ENCODE measurements at places on chromosomes 5 and 9.
A peak's percentile ranks its signal among the peaks of the same experiment; 100 is the strongest.

- no peak for DNase-seq
These were observed 71.5 kb downstream of the FCHO2 start for GRCh38 chr5:73027361-73027760.

DNA sequence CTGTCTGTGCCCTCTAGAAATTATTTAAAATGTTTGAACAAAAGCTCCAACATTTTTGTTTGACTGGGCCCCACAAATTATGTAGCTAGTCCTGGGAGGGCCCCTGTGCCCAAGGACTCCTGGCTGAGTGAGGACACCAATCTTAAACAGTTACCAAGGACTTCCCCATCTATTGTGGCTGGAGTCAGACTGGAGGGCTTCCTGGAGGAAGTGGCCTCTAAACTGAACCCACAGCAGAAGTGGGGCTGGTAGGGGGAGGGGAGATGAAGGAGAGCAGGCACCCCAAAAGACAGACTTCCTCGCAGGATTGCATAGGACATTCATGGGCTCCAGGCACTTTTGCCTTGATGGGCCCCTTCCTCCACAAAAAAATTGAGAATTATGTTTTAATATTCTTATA lies 8.1 kb downstream of the ADAMTS13 start:
- DNase-seq = no peak

DNA sequence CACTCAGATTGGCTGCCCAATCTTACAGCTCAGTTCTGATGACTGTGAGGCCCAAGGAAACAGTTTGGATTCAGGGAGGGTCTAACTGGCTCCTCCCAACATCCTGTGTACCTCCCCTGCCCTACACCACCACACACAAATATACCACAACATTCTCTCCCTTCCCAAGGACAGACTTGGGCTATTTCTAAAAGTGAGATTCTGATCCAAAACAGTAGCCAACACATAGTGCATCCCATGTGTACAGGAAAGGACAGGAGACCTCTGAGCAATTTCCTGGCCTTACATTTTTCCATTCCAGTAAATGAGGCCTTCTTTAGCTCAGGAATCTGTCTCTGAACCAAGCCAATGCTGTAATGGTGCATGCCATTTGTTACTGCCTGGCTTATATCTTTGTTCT lies 20.8 kb downstream of the ZNF366 start:
- no peak for DNase-seq

- peak; percentile 34 for DNase-seq
These were observed 13.5 kb downstream of the BTNL9 start for GRCh38 chr5:181053488-181054121.

- no peak for DNase-seq
These were observed 190.0 kb upstream of the GRAMD2B start for GRCh38 chr5:126233256-126233655.

- no peak for DNase-seq
These were observed 642 bp downstream of the RBM22 start for GRCh38 chr5:150700246-150700593.

DNA sequence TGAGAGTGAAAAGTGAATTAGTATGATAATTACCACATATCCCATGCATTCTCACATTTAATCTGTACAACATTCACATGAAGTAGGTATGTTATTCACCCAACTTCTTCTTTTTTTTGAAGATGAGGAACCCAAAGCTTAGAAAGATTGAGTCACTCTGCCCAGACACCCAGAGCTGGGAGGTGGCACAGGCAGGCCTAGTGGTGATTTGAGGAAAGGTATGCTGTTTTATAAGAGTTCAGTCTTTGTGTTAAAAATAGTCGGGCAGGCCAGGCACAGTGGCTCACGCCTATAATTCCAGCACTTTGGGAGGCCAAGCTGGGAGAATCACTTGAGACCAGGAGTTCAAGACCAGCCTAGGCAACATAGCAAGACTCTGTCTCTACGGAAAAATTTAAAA lies 285.3 kb downstream of the NR3C1 start:
- DNase-seq = no peak

DNA sequence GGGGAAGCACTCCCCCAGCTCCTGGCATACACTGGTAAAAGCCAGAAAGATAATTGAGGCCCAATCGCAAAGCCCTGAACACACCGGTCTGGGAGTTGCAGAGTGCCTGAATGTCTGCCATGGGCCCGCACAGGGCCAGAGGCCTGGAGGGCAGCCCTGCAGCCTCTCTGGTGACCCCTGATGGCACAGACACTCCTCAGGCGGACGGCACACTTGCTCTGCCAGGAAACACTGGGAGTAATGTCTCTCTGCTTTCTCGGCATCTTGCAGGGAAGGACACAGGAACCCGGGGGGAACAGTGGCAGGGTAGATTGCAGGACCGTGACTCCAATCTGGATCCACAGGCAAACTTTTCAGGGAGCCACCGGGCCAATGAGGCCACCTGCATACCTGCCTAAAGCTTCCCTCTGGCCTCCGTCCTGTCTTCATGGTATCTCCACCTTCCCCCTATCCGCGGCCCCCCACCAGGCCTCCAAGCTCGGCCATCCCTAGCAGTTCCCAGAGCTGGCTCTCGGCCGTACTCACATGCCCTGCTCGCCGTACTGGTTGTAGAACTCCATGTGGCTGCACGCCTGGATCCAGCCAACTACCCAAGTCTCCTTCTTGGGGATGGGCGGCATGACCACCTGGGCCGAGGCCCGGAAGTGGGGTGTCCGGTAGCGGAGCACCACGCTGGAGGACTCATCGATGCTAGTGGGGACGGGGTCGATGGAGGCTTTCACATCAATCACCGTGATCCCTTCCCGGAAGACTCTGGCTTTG lies 797 bp downstream of the FAM78A start:
- DNase-seq = no peak

DNA sequence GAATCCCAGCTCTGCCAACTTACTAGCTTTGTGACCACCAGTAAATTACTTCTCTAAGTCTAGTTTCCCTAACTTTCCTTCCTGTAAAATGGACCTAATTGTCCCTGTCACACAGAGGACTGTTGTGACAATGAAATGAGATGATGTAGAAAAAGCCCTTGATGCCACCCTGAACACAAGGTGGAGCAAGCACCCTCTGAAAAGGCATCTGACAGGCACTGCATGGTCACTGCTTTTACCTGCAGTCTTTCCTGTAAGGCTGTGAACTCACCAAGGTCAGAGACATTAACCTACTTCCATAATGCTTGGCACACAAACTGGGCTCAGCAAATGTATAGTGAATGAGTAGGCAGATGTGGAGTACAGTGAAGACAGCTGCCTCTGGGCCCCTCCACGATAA lies 6.1 kb downstream of the SLC31A2 start:
- peak; percentile 32 for DNase-seq

Data from NCI-H69 (cell line).